ENCODE measurements at places on chromosomes 5 and 9.
A peak's percentile ranks its signal among the peaks of the same experiment; 100 is the strongest.

- no peak for DNase-seq
Measured at GRCh38 chr5:10498350-10498749, 56.7 kb downstream of the ROPN1L start.

GRCh38 chr9:36093384-36093783 lies 43.1 kb upstream of the GLIPR2 start:
- no peak for DNase-seq

GRCh38 chr5:9818340-9818845 lies 188.2 kb upstream of the TAS2R1 start:
- no peak for DNase-seq

DNA sequence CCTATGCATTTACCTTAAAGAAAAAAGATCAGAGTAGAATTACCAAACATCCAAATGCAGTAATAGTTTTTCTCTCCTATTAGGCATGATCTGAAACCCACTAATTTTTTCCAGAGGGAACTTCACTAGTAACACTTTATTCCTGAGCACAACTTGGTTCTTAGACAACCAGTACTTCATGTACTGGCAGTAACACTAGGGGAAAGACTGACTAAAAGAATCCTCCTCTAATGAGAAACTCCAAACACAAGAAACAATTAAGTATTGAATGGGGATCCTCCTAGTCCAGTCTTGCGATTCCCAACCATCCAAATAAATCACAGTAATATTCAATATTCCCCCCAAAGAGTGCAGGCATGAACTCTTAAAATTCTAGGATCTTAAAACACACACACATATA lies 48.9 kb downstream of the ZNF608 start:
- DNase-seq = no peak

DNA sequence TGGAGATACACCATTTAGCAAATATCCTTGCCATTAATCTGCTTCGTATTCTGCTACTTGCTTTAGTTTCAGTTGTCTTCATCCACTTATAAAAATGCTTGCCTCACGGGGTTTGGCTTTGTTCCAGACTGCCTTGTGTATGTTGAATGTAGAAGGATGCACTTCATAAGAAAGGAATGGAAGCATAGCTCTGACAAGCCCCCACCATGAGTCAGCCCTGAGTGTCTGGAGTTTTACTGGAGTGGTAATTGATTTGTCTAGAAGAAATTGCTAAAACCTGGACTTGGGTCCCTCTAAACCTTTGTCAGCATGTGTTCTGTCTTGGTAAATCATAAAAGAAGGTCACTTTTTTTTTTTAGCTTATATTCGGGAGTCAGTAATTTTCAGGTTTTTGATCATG lies 4.6 kb downstream of the TEX48 start:
- peak; percentile 97 for DNase-seq

DNA sequence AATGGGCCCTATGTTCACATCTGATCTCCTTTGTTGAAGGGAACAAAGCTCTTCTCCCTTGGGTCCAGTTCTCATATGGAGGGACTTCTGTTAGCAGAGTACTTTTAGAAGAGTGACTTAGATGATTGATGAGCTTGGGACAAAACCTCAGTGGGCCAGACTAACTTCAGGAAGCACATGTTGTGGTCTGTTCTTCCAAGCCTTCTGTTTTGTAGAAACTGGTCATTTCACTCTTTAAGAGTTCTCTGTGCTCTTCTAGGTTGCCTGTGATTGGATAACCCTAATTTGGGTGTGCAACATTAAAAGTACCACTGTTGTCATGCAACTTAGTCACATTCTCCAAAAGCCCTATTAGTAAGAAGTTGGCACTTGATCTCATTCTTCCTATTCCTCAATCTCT lies 183.5 kb upstream of the ACO1 start:
- no peak for DNase-seq

GRCh38 chr9:5562806-5563416 lies 52.6 kb downstream of the PDCD1LG2 start:
- DNase-seq = no peak

- DNase-seq = no peak
Measured at GRCh38 chr5:172886974-172887501, 53.0 kb downstream of the ERGIC1 start.

DNA sequence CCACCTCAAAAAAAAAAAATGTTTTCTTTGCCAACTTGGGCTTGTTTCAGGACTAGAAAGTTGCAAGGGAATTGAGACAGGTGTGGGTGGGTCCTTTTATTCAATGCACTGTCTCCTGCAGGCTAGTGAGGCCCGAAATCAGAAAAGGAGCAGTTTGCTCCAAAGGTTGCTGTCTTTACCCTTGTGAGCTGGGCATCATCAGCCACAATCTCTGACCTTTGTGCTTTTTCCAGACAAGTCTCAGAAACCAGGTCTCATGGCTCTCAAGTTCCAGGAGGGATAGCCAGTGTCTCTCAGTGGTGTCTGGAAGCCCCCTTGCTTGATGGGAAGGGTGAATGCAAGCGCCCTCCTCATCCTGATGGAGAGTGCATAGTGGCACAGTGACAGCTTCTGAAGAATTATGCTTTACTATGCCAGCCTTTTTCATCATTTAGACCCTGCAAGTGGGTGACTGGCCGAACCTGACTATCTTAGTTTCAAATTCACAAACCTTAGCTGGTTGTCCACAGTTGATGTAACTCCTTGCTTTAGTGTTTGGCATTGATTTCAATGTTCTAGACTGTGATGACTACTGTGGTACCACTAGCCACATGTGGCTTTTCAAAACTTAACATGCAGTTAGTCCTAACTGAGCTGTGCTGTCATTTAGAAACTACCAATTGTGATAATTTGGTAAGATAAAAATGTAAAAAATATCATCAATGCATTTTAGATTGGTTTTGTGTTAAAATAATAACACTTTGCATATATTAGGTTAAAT lies 468.6 kb downstream of the GADD45G start:
- DNase-seq = no peak

GRCh38 chr5:135028791-135029476 lies 5.1 kb downstream of the PITX1 start:
- no peak for DNase-seq

DNA sequence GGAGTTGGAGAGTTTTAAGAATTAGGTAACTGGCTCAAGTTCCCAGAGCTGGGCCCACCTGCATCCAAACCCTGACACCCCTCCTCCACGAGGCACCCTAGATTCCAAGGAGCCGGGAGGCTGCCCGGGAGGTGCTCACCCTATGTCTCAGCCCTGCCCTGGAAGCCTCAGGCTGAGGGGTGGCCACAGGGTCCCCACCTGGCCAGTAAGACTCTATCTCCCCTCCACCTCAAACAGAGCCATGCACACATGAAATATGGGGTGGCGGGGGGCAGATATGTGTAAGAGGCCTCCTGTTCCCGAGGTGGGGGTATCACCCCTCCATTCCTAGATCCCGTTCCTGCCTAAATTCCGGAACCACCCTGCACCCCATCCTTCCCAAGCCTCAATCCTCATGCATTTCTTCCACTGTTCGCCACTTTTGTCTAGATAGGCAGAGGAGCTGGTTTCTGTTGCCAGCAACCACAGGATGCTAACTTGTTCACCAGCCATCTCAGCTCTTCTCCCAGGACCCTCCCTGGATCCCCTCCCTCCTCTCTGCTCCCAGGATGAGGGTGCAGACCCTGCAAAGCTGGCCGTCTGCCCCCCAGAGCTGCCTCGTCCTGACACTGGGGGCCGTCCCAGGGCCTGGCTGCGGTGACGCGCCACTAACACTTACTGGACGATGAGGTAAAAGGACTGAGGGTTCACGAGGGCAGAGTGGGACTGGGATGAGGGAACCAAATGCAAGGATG lies 44.1 kb downstream of the COL23A1 start:
- DNase-seq = no peak

- no peak for DNase-seq
Measured at GRCh38 chr5:103425686-103426454, 136.7 kb downstream of the NUDT12 start.

DNA sequence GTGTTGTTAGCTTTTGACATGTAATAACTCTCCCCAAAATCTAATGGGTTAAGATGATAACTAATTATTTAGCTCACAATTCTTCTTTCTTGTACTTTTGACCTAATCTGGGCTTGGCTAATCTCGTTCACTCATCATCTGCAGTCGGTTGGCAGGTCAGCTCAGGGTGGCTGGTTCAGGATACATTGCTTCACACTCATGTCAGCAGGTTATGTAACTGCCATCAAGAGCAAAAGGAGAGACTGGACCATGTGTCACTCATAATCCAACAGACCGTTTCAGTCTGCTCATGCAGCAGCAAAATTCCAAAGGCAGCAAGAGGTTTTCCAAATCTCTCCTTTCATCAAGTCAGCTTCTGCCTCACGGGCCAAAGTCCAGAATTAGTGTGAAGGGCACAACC lies 998.4 kb upstream of the CTNND2 start:
- DNase-seq = no peak

- DNase-seq = no peak
Measured at GRCh38 chr9:6498982-6499381, 86.0 kb downstream of the UHRF2 start.

GRCh38 chr9:129889941-129890717 lies 54.9 kb downstream of the USP20 start:
- DNase-seq = no peak

- no peak for DNase-seq
Measured at GRCh38 chr9:18941060-18941740, 91.8 kb downstream of the SAXO1 start.

- no peak for DNase-seq
Measured at GRCh38 chr5:110159202-110159601, 469.5 kb downstream of the MAN2A1 start.

DNA sequence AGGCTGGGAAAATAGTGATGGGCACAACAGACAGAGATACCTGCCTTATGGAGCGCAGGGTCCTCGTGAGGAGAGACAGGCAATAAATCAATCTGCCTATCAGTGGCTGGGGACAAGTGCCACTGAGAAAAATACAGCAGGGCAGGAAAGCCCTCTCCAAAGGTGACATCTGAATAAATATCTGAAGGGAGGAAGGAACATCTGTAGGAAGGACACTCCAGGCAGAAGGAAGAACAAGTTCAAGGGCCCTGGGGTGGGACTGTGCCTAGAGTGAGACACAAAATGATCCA lies 53.7 kb upstream of the SLC25A51 start:
- no peak for DNase-seq

- no peak for DNase-seq
Measured at GRCh38 chr9:101508211-101508610, 25.4 kb upstream of the RNF20 start.

DNA sequence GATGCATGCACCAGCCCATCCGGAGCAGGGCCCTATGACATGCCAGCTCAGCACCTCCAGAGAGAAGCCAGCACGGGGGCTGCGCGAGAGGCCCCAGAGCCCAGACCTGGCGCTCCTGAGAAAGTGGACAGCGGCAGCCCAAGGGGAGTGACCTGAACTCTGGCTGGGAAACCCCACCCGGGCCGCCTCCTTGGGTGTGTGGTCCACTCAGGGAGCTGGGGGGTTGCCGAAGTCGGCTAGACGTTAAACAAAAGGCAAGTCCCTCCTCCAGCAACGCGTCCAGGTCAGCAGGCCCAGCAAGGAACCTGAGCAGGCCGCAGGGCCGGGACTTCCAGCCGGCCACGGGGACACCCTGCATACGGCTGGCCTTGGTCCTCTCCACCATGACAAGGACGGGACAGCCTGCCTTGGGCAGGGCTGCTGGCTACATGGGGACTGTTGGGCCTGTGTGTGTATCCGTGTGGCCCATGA lies 35.7 kb downstream of the NACC2 start:
- no peak for DNase-seq

GRCh38 chr5:154849791-154850201 lies 607 bp downstream of the FAXDC2 start:
- DNase-seq = no peak

DNA sequence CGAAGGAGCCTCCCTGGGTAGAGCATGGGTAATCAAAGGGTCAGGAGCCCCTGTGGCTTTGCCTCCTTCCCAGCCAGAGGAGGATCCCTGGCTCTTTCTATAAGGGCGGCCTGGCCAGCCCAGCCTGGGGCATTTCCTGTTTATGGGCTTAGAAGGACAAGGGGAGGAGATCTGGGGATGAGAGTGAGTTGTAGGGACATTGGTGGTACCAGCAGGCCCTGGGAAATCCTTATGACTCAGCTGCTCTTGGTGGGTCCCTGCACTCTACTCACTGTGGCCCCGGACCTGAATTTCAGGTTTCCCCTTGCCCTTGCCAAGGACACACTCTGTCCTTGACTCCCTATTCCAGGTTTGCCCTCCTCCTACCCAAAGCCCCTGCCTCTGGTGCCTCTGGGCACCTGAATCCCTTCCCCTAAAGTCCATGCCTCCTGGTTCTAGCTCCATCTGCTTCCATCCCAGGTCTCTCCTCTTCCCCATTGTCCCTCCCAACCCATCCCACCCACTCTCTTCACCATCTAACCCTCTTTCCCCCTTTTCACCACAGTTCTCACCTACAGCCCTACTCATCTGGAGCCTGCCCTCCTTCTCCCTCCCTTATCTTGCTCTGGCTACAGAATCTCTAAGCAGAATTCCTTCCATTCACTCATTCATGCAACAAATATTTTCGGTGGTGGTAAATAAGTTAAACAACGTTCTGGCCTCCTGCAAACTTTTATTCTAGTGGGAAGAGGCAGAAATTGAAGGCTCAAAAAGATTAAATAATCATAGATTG lies 34.9 kb downstream of the PCDH1 start:
- DNase-seq = no peak

- DNase-seq = peak; percentile 59
Measured at GRCh38 chr5:109779036-109779735, 89.5 kb downstream of the MAN2A1 start.

DNA sequence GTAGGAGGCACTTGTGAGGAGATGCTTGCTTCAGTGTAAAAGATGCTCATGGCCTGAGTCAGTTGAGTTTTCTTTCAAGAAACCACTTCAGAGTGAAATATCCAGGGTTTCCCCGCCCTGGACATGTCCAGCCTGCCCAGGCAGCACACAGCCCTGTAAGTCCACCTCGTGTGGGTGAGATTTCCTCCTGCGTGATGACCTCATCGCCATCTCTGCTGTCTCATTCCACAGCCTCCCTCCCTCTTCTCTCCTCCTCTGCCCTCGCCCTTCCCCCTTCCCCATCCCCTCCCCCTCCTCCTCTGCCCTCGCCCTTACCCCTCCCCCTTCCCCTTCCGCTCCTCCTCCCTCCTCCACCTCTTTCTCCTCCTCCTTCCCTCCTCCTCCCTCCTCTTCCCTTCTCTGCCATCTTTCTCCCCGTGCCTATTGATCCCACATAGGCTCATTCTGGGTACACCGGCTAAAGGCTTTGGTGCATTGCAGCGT lies 34.0 kb upstream of the NCS1 start:
- DNase-seq = peak; percentile 59

- no peak for DNase-seq
Measured at GRCh38 chr5:155953335-155953734, 373.6 kb upstream of the SGCD start.

DNA sequence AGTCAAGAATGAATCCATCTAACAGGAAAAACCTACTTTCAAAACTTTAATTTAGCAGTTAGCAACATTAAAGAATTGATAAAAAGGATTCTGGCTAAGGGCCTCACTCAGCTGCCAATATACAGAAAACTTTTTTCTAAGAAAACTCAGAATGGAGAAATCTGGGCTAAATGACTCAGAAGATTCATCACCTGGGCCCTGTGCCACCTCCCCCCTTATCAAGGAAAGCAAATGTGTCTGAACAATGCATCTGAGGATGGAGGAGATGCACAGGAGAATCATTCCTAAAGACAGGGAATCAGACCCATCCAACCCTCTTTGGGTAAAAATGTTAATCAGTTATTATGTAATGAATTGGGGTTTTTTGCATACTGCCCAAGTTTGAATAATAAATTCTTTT lies 592.0 kb upstream of the DMAC1 start:
- DNase-seq = no peak
